CD4-positive, alpha-beta T cell treated with Interleukin-12 subunit alpha and Interleukin-12 subunit beta, for 1 hour (primary cell): ENCODE measurements at places on chromosomes 1 and 21.

- no peak for DNase-seq
These were observed 35.2 kb downstream of the TP73 start for GRCh38 chr1:3687504-3687903.

DNA sequence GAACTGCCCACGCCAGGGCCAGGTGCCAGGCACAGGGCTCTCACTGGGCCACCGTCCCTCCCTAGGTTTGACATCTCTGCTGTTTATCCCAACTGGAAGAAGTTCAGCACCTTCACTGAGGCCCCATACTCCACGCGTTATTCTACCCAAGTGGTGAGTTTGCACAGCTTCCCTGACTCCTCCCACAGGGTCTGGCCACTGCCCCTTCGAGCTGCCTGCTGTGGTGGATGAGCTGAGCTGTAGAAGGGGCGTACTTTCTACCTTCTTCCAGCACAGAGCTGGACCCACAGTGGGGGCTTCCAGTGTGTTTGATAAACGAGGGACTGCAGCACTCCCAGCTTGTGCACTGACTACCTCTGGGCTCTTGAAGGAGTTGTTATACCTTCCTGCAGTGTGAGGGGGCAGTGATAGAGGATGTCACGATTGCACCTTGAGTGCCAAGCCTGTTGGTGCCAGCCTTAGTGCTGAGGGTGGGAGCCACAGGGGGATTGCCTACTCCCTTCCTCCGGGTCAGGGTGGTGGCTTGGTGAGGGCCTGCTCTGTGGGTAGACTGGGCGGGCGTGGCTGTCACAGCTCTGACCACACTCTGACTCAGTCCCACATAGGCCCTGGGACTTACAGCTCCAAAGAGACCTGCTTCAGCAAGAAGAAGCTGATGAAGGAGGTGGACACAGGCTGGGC is 5.9 kb upstream of the TTC22 start:
- DNase-seq, result peak; percentile 58

DNA sequence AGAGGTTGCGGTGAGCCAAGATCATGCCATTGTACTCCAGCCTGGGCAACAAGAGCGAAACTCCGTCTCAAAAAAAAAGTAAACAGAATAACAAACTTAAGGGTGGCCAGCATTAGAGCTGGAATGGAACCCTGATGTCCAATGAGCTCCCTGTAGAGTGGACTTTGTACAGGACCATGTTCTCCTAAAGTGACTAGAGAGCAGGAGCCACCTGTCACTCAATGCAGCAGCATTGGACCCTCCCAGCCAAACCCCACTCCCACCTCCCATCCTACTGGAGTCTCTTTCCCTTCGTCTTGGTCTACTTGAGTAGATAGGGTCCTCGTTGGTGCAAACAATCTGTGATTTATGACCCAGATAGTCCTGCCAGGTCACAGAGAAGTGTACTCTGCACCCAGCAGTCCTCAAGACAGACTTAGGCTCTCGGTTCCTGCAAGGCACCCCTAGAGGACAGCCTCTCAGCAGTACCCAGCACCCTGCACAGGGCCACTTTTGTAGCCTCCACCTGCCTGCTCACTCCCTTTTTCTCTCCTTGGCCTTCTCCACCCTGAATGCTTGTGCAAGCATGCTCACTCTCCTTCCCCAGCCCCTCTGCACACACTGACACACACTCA is 69.2 kb upstream of the ZNF281 start:
- DNase-seq, result no peak

DNA sequence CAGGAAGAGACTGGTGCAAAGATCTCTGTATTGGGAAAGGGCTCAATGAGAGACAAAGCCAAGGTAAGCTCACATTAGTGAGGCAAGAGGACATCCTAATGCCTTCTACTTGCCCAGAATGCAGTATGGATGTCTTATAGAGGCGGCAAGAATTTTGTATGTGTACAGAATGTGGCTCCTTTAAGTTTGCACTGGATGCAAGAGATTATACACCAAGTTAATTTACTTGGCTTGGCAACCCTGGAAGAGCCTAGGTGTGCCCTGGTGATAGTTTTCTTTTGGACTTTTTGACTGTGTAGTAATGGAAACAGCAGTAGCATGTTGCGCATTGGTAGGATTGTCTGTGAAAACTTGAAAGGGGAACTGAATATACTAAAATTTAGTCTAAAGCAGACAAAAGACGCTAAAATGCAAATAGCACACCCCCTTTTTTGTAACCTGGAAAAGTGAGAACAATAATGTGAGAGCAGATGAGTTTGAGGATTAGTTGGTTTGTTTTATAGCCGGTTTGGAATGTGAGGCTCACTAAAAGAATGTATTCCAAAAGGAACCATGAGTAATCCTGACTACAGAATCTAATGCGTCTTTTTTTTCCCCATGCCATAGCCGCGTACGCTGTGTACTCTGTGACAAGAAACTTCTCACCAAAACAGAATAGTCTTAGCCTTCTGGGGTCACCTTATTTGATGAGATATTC is 18.1 kb downstream of the KHDRBS1 start:
- no peak for DNase-seq

- no peak for DNase-seq
These were observed 465.6 kb downstream of the SIPA1L2 start for GRCh38 chr1:232164078-232164963.

- no peak for DNase-seq
These were observed 6.6 kb downstream of the FMO1 start for GRCh38 chr1:171254859-171255258.
